ENCODE measurements at places on chromosomes 11 and 22.

GRCh38 chr22:23564276-23564675 is 15.8 kb downstream of the IGLL1 start:
- no peak for DNase-seq

GRCh38 chr11:114251815-114252337 is 44.3 kb upstream of the NNMT start:
- DNase-seq, result no peak

- DNase-seq, result no peak
Measured at GRCh38 chr11:116173941-116174911, 598.6 kb downstream of the BUD13 start.

GRCh38 chr11:123472236-123472935 is 42.3 kb downstream of the GRAMD1B start:
- DNase-seq, result no peak

DNA sequence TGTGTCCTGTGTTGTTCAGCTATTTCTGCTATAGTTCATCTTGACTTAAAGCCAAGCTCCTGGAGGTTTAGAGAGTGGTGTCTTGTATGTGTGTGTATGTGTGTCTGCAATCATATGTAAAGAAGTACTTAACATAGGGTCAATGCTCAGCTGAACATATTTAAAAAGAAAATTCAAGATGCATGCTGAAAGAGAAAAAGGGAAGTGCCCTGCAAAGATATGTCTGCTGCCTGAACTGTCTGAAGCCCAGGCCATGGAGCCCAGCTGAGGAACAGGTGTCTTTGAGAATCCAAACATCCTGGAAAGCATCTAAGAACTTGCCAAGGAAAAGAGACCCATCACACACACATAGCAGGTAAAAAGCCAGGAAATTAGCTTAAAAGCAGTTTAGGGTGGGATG is 6.6 kb downstream of the TCN1 start:
- DNase-seq, result no peak

DNA sequence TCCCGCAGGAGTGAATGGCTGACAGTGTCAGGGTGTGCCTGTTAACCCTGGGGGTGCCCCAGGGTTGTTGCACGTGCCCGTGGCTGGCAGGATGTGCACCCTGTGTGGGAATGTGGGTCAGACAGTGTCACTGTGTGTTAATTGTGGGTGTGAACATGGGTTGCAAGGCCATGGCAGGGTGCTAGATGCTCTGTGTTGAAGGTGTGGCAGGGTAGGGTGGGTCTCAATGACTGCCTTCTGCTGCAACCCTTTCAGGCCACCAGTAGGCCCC is 8.3 kb downstream of the RIN1 start:
- no peak for DNase-seq
